HFFc6 (cell line): ENCODE measurements at places on chromosomes 16 and 17. TPM values are rescaled to one million over a fixed set of nuclear protein-coding genes. Genes with fewer than 3 reads are reported as not detected.
A peak's percentile ranks its signal among the peaks of the same experiment; 100 is the strongest.

GRCh38 chr16:57178793-57179212 is 7.0 kb downstream of the PSME3IP1 start:
- H3K27me3 ChIP-seq: no peaks in the 10 kb centered on the region
- DNase-seq: peak; percentile 31
- H3K27ac ChIP-seq: no peak overlapping the region
- H3K4me3 ChIP-seq: no peak overlapping the region
- peaks cover 30% of the 10 kb centered on the region for H3K4me1 ChIP-seq
- peaks cover 2% of the 10 kb centered on the region; the same call in 1 of the 2 replicates for H3K36me3 ChIP-seq

GRCh38 chr17:79658811-79659207 is 48.0 kb upstream of the RBFOX3 start:
- peaks cover 11% of the 10 kb centered on the region for H3K27me3 ChIP-seq
- DNase-seq: peak; percentile 5
- H3K4me1 ChIP-seq: no peaks in the 10 kb centered on the region

PRSS53 gene
- total RNA-seq: 1.1 to 2.0 TPM (median 1.2 TPM) in 3 replicates

DNA sequence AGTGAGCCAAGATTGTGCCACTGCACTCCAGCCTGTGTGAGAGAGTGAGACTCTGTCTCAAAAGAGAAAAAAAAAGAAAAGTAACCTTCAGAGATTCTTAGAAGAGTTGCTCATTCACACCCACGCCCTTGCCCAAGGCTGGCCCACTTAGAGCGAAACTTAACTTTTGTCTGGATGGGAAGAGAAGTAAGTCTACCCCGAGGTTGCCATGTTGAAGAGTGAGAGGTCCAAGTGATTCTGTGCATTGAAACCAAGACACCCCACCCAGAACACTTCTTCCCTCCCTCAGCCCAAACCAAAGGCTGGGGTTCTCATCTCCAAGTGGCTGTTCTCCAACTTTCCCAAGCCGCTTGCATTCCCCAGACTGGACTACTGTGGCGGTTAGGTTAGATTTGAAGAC is 2.4 kb upstream of the CISD3 start:
- no peak overlapping the region for H3K27ac ChIP-seq
- no peak overlapping the region for H3K4me3 ChIP-seq
- H3K4me1 ChIP-seq: peaks cover 38% of the 10 kb centered on the region
- no peak for DNase-seq
- peaks cover 1% of the 10 kb centered on the region; the same call in 1 of the 2 replicates for H3K36me3 ChIP-seq
- peaks cover 5% of the 10 kb centered on the region for H3K27me3 ChIP-seq

GRCh38 chr17:40479754-40480480 is 21.5 kb downstream of the TNS4 start:
- DNase-seq: no peak
- no peak overlapping the region for H3K4me3 ChIP-seq
- peaks cover 2% of the 10 kb centered on the region for H3K27me3 ChIP-seq
- H3K4me1 ChIP-seq: peaks cover 52% of the 10 kb centered on the region
- H3K27ac ChIP-seq: no peak overlapping the region

DNA sequence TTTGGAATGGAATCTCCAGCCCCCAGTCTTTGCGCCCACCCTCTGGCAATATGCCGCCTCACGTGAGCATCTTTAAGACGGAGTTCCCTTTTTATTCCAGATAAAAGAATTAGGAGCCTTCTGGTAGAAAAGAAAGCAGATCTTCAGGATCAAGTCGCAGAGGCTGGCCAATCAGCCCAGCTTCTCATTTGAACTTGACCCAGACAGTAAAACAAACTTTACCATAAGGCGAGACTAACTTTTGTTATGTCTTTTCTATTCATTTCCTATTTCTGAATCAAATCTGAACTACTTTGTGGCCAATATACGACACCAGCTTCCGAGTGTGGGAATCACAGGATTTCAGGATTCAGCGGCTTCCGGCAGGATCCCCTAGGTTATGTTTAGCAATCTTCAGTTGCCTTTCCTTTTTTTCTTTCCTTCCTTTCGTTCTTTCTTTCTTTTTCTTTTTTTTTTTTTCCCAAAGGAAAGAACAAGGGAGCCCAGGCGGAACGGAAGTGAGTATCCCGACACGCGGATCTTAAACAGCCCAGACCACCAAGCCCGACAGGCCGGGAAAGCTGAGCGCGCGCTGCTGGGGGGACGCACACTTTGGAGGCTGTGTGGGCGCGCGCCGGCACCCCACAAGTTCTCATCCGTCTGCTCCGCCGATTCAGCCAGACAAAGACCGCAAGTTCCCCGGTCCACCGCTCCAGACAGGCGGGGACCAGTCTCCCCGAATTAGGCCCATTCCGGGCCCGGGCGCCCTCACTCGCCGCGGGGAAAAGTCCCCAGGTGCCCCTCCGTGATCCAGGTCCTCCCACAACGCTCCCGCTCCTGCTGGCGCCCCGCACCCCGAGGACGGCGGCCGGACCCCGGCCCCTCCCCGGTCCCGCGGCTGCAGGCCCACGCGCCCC is 633 bp downstream of the TBC1D16 start:
- H3K4me1 ChIP-seq: peaks cover 23% of the 10 kb centered on the region
- peaks cover 1% of the 10 kb centered on the region for H3K27me3 ChIP-seq
- H3K4me3 ChIP-seq: peak overlapping the region; percentile 97
- H3K36me3 ChIP-seq: no peaks in the 10 kb centered on the region
- peak overlapping the region; percentile 91 for H3K27ac ChIP-seq

RNF135 gene
- total RNA-seq: 10.8 to 11.8 TPM (median 11.2 TPM) in 3 replicates
